Liver (tissue), 10 donors: ENCODE measurements at places on chromosomes 11 and 22. TPM values are rescaled to one million over a fixed set of nuclear protein-coding genes. Genes with fewer than 3 reads are reported as not detected.
A peak's percentile ranks its signal among the peaks of the same experiment; 100 is the strongest.

TOM1 gene
- polyA plus RNA-seq: 51.3 TPM

OR5D18 gene
- not detected for polyA plus RNA-seq

NEAT1 gene
- 111 TPM for polyA plus RNA-seq

VWCE gene
- 6.0 TPM for polyA plus RNA-seq

FAR1 gene
- polyA plus RNA-seq: 2.2 TPM

ACTN3 gene
- polyA plus RNA-seq: not detected

P2RY6 gene
- 0.21 TPM for polyA plus RNA-seq

DNA sequence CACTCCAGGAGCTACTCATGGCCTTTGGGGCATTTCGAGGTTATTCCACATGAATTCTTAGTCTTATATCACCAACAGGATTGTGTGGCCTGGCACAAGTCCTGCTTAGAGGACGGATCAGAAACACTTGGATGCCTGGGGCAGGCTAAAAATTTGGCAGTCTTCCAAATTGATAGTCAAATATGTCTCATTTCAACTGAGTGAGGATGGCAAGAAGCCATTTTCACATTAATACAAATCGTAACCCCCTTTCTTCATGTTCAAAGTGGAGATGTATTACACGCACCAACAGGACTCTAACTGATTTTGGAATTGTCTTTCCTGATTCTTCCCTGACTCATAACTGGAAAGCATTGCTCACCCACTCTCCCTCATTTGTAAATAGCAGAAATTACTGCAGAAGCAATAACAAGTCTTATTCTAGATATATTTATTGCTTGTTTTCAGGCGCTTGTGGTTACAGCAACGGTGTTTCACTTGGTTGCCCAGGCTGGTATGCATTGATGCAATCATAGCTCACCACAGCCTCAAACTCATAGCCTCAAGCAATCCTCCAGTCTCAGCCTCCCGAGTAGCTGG lies 10.3 kb upstream of the CCDC86 start:
- H3K4me1 ChIP-seq: no peaks in the 10 kb centered on the region
- no peak overlapping the region for H3K4me3 ChIP-seq
- no peaks in the 10 kb centered on the region for H3K27me3 ChIP-seq
- H3K27ac ChIP-seq: no peak overlapping the region

DNA sequence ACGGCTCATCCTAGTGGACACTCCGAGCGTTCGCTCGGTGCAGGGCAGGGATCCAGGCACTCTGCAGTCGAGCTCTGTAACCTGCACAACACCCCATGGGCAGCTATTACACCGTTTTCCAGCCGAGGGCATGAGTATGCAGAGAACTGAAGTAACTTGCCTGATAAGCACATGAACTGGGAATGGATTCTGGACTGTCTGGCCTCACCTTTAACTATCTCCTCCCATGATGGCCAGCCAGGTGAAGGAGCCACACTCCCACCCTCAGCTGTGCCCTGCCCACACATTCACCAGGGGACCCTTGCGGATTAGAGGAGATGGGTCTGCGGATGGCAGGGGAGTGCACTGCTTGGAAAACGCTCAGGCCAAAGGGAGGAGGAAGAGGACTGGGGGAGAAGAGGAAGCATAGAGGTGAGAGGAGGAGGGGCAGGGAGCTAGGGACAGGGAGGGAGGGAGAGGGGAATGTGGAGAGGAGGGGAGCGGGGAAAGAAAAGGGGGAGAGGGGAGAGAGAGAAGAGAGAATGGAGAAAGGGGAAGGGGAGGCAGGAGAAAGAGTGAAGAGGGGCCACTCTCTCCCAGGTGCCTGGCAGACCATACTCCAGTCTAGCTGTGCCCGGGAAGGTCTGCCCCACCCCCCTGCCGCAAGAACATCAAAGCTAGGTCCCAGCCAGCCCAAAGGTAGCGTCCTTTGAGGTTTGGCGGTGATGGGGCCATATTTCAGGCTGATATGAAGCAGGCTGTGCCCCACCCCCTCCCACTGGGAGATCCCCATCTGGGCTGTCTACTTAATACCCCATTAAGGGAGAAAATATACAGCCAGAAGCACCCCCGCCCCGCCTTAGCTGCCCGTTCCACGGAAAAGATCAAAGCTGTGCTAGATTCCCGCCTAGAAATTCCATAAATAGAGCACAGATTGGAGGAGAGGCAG lies 33.2 kb upstream of the TCF20 start:
- H3K4me3 ChIP-seq: no peak overlapping the region
- H3K27me3 ChIP-seq: no peaks in the 10 kb centered on the region
- H3K27ac ChIP-seq: no peak overlapping the region
- H3K36me3 ChIP-seq: no peaks in the 10 kb centered on the region
- DNase-seq: no peak

DNA sequence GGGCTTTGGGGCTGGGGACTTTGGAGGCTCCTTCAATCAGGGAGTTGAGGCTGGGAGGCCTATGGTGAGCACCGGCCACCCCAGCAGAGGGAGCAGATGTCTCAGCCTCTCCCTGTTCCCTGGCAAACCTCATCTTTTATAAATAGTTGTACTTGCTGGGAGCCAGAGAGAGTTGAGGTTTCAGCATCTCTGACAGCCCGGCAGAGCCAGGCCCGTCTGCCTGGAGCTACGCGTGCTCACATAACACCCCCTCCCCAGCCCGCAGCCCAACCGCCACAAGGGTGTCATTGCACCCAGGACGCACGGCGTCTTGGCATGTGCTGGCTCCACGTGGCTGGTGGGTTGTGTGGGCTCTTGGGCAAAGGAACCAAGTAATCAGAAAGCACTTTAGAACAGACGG lies 127.1 kb downstream of the CHST1 start:
- H3K27ac ChIP-seq: no peak overlapping the region
- H3K27me3 ChIP-seq: no peaks in the 10 kb centered on the region
- no peaks in the 10 kb centered on the region for H3K36me3 ChIP-seq
- no peak for DNase-seq
- H3K4me1 ChIP-seq: no peaks in the 10 kb centered on the region

GRCh38 chr11:68014157-68014946 lies 4.2 kb downstream of the ALDH3B1 start:
- H3K36me3 ChIP-seq: no peaks in the 10 kb centered on the region
- no peak for DNase-seq
- peaks cover 16% of the 10 kb centered on the region for H3K4me1 ChIP-seq
- H3K27ac ChIP-seq: no peak overlapping the region
- no peak overlapping the region for H3K4me3 ChIP-seq
- H3K27me3 ChIP-seq: no peaks in the 10 kb centered on the region

DNA sequence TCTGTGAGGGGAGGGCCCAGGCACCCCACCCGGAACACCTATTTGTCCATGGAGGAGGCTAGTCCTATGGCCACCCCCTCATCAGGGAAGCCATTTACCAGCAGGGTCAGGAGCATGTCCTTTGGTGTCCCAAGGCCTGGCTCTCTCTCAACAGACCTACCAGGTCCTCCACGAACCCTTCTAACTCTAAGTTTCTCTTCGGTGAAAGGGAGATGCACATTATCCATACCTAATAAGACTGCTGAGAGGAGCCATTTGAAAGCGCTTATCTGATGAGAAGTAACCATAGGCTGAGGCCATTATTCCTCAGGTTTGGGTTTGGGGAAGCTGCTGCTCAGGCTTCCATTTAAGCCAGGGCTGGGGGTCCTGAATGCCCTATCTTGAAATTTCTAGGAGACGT lies 9.2 kb upstream of the TOP3B start:
- peaks cover 36% of the 10 kb centered on the region for H3K4me1 ChIP-seq
- no peaks in the 10 kb centered on the region for H3K36me3 ChIP-seq
- no peak overlapping the region for H3K4me3 ChIP-seq
- H3K27ac ChIP-seq: peak overlapping the region; percentile 79
- no peak for DNase-seq

GRCh38 chr22:48609279-48609865 lies 1218.3 kb downstream of the BRD1 start:
- no peaks in the 10 kb centered on the region for H3K36me3 ChIP-seq
- no peaks in the 10 kb centered on the region for H3K4me1 ChIP-seq
- DNase-seq: no peak
- no peak overlapping the region for H3K4me3 ChIP-seq
- no peaks in the 10 kb centered on the region for H3K27me3 ChIP-seq

GRCh38 chr11:86275493-86276370 lies 26.3 kb upstream of the HIKESHI start:
- DNase-seq: no peak
- peaks cover 6% of the 10 kb centered on the region for H3K36me3 ChIP-seq
- no peak overlapping the region for H3K27ac ChIP-seq
- no peak overlapping the region for H3K4me3 ChIP-seq
- H3K4me1 ChIP-seq: no peaks in the 10 kb centered on the region
- H3K27me3 ChIP-seq: no peaks in the 10 kb centered on the region

GRCh38 chr11:45666648-45667642 lies 1.5 kb upstream of the CHST1 start:
- DNase-seq: no peak
- no peaks in the 10 kb centered on the region for H3K27me3 ChIP-seq
- no peak overlapping the region for H3K27ac ChIP-seq
- H3K4me3 ChIP-seq: no peak overlapping the region

DNA sequence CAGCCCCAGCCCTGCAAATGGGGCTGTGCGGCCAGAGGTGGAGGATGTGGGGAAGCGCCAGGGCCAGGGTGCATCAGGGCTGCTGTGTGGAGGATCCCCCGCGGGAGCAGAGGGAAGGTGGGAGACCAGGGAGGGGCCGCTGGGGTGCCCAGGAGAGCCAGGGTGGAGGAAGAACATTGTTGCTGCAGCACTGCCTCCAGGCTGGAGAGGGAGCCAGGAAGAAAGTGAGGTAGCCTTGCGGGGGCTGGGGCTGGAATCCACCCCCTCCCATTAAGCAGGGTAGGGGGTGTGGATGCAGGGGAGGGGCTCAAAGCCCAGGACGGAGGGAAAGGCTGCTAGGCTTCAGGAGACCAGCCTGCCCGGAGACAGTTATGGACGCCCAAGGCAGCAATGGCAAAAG lies 15.0 kb downstream of the CABP7 start:
- H3K36me3 ChIP-seq: peaks cover 30% of the 10 kb centered on the region
- no peak overlapping the region for H3K27ac ChIP-seq
- DNase-seq: no peak
- no peaks in the 10 kb centered on the region for H3K4me1 ChIP-seq
- H3K27me3 ChIP-seq: no peaks in the 10 kb centered on the region
